Stimulated activated CD8-positive, alpha-beta memory T cell treated with anti-CD3 and anti-CD28 coated beads, Interleukin-4, amount 100 ng/mL, for 1 hour (primary cell): ENCODE measurements at places on chromosomes 2 and 18.

- no peak for DNase-seq
Measured at GRCh38 chr2:160816916-160817499, 323.4 kb upstream of the RBMS1 start.

- DNase-seq: no peak
Measured at GRCh38 chr2:13572466-13572865, 855.7 kb downstream of the TRIB2 start.

DNA sequence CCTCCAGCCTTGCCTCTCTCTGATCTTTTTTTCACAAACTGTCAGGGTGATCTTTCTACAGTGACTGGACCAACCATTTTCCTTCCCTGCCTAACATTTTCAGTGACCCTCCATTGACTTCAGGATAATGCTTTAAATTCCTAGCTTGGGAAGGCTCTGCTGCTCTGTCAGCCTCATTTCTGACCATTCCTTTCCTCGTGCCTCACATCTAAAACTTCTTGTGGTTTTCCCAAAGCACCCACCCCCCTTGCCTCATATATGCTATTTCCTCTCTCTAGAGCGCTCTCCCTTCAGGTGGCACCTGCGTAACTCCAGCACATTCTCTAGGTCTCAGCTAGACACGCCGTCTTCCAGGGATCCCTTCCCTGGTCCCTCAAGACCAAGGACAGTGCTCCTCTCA is 37.2 kb downstream of the DRC1 start:
- DNase-seq: no peak

- DNase-seq: no peak
Measured at GRCh38 chr18:78790511-78790910, 189.1 kb upstream of the SALL3 start.

GRCh38 chr18:58239879-58240278 is 195.9 kb downstream of the NEDD4L start:
- DNase-seq: no peak

DNA sequence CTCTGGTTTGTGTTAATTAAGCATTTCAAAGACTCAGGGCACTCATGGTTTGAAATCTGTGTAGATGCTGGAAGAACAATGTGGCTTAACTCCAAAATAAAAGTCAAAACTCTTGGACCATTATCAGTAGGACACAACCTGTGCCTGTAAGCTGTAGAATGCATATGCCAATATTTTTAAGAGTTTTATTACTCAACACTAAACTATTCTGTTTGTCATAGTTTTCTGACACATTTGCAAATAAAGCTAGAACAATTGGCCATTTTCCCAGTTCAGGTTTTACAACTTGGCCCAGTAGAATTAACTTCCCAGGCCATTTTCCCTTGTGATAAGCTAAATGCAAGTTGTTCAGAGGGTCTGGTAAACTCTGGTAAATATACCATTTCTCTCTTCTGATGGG is 713.1 kb downstream of the CBLN2 start:
- no peak for DNase-seq

DNA sequence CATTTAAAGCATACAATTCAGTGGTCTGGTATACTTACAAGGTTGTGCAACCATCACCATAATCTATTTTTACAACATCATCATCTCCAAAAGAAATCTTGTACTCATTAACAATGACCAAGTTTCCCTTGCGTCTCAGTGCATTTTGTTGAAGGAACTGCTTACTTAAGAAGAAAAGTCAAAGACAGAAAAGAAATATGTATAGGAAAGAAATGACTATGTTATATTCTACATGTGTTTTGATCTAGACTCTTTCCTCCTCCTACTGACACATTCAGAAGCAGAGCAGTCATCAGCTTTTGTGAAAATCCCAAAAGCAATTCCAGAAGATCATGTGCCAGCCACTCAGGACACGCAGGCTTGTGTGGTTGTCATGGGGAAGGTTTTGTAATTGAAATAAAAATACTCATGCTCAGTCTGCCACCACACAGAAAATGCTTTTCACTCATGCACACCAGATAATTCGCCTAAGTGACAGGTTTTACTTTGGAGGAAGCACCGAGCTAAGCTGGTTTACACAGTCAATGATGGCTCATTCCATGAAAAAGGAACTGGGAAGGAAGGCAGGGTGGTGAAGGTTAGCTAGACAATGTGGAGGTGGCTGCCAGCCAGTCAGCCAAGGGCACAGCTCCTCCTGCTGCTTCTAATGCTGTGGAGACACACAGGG is 158.5 kb upstream of the REV1 start:
- DNase-seq: no peak

DNA sequence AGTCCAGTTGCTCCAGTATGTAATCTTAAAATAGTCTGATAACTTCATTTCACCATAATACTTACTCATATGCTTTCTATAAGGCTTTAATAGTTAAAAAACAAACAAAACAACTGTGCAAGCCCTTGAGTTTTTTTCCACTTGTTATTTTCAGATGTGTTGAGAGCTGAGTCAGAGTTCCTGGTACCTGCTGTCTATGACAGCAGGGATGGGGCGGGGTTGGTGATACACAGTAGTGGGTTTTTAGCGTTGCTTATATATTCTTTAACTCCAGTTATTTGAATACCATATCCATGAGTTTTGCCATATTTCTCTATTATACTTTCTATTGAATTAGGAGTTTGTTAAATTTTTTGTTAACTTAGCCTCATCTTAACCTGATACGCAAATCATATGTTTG is 5.0 kb downstream of the NAPG start:
- no peak for DNase-seq

- DNase-seq: no peak
Measured at GRCh38 chr18:44518091-44518615, 162.5 kb upstream of the SETBP1 start.

GRCh38 chr2:130814931-130815680 is 21.6 kb upstream of the ARHGEF4 start:
- DNase-seq: no peak

- DNase-seq: no peak
Measured at GRCh38 chr2:191923652-191923997, 76.7 kb upstream of the CAVIN2 start.

DNA sequence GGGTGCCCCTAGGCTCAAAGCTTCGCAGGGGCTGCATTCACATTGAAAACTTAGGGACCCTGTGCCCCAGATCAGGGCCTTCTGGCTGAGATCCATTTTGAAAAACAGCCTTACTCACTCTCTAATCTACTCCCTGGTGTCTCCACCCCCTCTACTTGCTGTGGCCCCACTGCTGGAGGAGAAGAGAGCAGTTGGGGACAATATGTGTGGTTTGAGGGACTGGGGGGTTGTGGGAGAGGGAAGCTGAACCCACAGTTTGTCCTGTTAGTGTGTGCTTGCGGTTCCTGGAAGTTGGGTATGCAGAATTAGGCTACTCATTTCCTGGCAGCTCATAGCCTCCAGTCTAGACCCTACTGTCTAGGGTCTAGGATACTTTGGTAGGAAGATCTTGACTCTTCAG is 211.4 kb downstream of the PRKCE start:
- no peak for DNase-seq

- DNase-seq: no peak
Measured at GRCh38 chr2:210440206-210440605, 36.4 kb downstream of the LANCL1 start.

DNA sequence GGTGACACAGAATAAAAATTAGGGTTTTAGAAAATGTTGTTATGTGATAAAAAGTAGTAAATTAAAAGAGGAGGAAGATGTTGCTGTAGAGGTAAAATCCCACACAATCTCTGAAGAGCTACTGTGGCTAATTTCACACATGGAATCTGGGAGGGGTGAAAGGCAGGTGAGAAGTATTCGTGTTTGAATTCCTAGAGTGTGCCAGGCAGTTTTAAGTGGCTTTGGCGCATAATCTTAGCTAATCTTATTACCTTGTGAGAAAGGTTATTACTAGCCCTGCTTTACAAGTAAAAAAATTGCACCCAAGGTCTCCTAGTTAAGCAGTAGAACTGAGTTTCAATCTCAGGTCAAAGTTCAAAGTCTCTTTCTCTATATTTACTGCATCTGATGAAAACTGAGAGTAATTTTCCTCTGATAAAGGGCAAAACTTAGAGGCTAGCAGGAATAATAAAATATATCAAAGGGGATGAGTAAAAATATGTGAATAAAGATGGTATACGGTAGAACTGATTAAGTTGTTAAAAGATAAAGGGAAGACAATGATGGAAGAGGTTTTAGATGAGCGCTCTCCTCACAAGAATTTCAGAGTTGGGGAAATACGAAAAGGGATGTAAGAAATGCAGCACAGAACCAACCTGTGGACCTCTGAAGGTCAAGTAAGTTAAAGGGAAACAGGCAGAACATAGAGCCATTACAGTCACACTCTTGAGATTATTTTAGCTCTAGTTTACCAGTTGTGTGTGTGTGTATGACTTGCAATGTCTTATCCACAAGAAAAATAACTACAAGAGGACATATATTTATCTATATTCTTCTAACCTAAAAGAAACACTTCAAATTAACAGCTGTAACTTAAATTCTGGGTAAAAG is 34.8 kb downstream of the GAREM1 start:
- DNase-seq: no peak

- DNase-seq: no peak
Measured at GRCh38 chr2:225693259-225693658, 293.7 kb downstream of the NYAP2 start.

DNA sequence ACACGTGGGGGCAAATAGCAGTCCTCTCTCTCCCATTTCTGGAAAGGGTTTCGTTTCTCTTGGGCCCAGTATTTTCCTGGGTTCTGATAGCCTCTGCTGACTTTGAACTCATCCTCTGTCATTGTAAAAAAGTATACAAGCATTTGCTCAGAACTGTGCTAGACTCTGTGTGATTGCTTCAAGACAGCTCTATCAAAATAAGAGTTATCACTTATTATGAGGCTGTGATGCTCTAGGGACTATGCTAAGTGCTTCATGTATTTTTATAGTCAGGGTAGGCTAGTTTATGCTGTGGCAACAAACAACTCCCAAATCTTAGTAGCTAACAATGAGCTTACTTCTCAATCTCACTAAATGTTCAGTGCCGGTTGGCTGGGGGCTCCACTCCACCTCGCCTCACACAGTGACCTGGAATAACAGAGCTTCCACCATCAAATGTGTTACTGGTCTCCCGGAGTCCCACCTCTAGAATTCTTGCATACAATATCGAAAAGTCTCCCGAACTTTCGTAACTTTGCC is 110.8 kb upstream of the CDC42EP3 start:
- DNase-seq: no peak

DNA sequence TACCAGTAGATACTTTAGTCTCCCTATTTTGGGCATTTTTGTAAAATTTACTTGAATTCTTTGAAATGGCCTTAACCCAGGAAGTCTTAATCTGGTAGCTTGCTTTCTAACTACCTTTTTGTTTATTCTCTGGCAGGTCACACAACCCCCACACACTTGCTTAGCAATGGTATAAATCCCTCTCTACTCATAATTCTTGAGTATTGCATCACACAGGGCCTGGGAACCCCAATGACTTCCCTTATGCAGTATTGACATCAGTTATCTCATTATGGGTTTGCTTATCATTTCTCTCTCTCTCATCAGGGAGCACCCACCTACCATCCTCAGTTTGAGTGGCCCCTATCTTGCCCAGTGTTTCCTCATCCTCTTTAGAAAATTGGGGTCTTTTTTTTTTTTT is 207.1 kb downstream of the KCNS3 start:
- no peak for DNase-seq

DNA sequence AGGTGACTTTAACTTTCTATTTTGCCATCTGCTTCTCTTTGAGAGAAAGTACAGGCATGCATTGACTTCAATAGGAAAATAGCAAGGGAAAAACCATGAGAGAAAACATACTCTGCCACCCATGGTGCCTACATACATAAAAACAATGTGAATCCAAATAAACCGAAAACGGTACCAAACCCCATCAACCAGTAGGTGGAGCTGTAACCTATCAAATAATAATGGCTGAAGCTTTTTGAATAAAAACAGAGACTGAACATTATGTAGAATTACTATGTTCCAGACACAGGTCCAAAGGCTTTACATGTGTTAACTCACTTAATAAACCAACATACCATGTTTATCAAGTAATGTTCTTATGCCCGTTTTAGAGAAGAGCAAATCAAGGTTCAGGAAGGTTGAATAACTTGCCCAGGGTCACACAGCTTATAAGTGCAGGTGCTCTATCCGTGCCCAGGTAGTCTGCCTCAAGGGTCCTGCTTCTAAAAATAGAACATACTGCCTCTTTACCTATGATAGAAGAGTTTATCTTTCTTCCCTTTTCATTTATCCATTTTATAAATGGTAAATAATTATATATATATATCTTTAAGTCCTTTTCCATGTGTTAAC is 293.9 kb upstream of the SYT4 start:
- no peak for DNase-seq

DNA sequence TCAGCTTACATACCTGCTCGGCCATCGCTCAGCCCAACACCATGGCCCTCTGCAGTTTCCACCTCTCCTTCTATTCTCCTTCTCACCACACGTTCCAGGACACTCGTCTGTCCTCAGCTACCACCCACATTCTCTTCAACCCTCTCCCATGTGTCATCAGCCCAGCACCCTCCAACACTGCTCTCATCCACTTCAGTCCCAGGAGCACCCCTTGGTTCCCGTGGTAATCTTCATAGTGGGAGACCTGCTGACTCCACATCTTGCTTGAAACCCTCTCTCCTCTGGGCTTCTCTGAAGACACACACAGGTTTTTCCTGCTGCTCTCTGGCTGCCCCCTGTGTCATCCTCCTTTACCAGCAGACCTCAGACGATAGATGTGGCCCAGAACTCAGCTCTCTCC is 228.7 kb downstream of the GBX2 start:
- DNase-seq: no peak

DNA sequence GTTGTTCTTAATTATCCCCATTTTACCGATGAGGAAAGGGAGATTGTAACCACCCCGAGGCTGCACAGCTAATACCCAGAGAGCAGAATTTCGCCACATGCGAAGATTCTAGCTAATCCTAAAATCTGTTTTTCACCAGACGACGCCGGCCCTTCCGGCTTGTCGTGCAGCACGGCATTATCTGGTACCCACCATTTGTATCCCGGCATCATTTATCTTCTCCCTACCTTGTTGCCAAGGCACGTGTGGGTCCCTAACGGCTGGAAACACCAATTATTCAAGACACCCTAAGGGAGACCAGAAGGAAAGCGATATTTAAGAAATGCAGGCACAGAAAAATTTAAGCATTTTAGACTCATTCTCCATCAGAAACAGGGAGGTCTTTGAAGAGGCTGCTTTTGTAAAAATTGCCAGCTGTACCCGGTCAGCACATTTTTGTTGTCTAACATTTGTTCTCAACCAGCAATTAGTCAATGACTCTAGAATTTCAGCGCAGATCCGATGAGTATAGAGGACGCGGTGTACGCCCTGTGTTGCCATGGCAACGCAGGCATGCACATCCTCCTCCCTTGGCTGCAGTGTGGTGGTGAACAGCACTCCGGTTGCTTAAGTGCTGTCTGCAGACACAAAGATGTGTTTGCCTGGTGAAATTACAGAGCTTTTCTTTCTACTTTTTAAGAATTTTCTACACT is 111.6 kb downstream of the AGAP1 start:
- DNase-seq: no peak

GRCh38 chr18:70250781-70251180 is 38.1 kb upstream of the SOCS6 start:
- no peak for DNase-seq

GRCh38 chr2:19048593-19049266 is 309.7 kb downstream of the OSR1 start:
- no peak for DNase-seq

GRCh38 chr18:6881034-6881820 is 151.7 kb downstream of the ARHGAP28 start:
- DNase-seq: no peak
